NCI-H460 (cell line): ENCODE measurements at places on chromosomes 5 and 9.

GRCh38 chr5:95611396-95611795 is 8.5 kb upstream of the GPR150 start:
- no peak for DNase-seq

DNA sequence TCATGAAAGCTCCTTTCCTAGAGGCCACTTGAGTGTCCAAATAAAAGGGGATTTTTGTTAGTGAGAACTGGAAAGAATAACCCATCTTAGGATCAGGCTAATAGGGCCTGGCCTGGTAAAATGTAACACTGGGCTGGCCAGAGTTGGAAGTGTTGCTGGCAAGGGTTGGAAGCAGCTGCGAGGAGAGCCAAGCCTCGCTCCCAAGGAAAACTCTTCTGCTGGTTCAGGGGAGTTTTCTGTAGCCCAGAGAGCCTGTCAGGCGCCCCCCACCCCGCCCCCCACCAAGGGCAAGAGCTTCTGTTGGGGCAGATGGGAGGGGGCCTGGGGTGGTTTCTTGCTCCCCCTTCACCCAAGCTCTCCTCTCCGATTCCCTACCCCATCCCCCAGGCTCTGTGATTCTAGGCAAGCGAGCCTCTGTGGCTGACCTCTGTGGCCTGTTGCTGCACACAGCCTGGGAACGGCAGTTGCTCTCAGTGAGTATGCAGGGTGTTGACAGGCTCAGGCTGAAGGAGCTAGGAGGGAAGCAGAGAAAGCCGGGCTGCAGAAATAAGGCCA is 547.8 kb downstream of the CCDC171 start:
- DNase-seq = no peak

DNA sequence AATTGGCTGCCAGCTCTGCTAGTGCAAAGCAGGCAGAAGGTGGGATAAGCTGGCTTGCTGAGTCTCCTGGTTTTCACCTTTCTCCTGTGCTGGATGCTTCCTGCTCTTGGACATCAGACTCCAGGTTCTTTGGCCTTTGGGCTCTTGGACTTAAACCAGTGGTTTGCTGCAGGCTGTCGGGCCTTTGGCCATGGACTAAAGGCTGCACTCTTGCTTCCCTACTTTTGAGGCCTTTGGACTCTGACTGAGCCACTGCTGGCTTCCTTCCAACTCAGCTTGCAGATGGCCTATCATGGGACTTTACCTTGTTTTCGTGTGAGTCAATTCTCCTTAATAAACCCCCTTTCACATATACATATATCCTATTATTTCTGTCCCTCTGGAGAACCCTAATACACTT is 1293.9 kb upstream of the CDH6 start:
- no peak for DNase-seq

DNA sequence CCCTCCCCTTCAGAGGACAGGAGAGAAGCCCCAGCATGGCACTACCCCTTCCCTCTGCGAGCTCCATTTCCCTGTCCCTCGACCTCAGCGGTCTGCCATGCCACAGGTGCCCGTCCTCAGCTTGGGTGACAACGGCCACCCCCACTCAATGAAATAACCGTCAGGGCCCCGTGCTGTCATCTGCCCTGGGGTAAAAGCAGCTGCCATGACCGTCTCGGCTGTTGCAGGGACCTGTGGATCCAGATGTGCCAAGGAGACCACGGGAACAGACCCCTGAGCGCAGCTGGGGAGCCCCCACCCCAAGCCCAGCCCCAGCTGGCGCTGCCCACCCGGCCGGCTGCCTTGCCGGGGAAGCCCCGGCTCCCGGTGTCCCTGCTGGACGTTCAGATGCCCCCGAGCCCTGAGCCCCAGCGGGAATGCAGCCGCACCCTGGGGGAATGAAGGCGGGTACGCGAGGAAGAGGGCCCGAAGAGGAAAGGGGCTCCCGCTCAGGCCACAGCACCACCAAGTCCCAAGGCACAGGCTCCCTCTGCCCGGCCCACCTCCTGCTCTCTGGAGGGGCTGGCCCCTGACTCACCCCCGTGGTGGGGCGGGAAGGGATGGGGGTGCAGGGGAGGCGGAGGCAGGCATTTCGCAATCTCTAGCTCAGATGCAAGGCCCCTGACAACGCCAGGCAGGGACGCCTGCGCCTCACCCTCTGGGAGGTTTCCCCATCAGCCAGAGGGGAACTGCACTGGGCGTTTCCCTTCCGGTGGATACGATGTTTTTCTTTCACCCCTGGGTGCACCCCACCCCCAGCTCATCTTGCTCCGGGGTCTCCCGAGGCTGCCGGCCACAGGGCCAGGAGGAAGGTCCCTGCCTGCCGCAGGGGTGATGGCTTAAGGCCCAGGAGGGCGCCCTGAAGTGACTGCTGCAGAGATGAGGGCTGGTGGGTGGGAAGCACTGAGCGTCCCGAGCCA is 49.2 kb downstream of the NACC2 start:
- DNase-seq = no peak

DNA sequence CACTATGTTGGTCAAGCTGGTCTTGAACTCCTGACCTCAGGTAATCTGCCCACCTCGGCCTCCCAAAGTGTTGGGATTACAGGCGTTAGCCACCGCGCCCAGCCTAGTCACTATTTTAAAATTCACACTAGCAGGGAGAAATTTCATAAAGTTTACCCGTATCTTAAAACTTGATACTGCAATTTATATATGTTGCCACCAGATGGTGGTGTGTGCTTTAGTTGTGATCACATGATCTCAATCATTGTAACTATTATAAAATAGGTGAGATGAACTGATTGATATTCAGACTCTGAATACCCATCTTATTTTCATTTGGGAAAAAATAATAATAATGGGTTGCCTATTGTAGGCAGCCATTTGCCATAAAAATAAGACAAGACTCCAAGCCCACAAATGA is 1330.4 kb upstream of the WWC1 start:
- DNase-seq = peak; percentile 13

- DNase-seq = no peak
Observed at GRCh38 chr5:29277642-29278041, 1915.8 kb upstream of the CDH6 start.

DNA sequence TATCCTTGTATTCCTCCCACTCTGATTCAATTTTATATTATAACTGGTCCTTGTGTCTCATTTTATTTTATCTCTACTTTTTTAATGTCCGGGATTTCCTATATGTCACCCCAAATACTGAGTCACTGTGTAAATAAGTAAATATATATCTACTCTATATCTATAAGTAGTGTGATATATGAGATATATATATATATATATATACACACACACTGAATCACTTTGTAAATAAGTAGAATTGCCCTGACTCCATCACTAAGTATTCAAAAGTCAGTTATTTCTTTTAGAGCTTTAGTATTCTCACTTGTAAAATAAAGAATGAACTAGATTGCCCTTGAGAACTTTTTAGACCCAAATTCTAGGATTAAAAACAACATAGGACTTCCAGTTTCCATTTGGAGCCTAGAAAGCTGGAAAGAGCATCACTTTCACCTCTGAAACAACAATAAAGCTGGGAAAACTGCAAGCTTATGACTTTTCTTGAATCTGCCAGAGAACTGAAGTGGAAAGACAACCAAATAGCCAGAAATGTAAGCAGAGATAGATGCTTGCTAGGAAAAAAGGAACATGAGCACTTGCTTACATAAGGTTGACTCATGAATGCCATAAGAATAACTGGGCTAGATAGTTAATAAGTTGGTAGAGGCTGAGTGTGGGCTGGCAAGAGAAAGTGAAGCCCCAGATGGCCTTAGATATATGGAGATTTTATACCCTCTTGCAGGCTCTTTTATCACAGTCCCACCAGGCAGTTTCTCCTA is 171.1 kb upstream of the TLX3 start:
- DNase-seq = no peak

- no peak for DNase-seq
Observed at GRCh38 chr5:158039911-158040347, 181.0 kb upstream of the CLINT1 start.

DNA sequence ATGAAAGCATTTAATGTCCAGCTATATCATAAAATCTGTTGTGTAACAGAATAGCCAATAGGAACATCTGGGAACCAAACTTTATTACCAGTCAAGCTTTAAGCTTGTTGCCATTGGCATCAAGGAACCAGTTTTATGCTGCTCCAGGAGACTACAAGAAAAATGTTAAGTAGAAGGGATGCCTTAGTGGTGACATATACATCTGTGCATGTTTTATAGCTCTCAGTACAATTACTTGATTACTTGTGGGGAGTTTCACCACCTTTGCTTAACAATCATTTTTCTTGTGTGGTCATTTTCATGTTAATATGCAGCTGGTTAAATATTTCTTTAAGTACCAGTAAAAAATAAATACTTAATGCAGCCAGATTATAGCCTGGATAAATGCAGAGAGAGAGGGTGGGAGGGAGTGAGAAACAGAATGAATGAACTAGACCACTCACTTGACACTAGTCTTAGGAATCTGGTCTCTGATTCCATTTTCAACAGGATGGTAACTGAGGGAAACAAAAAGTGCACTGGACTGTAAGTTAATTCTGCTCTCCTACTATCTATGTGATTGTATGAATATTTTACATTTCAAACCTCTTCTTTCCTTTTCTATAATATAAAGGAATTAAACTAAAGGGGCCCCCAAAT is 35.7 kb upstream of the LURAP1L start:
- DNase-seq = no peak

DNA sequence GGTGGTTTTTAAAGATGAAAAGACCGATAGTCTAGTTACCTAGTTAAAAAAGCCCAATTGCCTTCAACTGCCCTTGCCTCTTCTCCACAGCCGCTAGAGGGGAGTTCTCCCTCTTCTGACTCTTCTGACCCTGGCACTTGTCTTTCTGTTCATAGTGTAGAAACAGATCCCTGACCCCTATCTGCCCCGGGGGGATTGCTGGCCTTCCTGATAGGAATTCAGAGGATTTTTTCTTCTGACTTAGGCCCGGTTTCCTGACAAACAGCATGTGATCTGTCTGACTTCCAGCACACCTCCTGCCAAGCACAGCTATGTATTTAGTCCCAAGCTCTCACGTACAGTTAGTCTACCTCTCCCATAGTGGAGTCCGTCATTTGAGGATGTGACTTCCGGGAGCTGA is 5.0 kb upstream of the TMEM268 start:
- no peak for DNase-seq

DNA sequence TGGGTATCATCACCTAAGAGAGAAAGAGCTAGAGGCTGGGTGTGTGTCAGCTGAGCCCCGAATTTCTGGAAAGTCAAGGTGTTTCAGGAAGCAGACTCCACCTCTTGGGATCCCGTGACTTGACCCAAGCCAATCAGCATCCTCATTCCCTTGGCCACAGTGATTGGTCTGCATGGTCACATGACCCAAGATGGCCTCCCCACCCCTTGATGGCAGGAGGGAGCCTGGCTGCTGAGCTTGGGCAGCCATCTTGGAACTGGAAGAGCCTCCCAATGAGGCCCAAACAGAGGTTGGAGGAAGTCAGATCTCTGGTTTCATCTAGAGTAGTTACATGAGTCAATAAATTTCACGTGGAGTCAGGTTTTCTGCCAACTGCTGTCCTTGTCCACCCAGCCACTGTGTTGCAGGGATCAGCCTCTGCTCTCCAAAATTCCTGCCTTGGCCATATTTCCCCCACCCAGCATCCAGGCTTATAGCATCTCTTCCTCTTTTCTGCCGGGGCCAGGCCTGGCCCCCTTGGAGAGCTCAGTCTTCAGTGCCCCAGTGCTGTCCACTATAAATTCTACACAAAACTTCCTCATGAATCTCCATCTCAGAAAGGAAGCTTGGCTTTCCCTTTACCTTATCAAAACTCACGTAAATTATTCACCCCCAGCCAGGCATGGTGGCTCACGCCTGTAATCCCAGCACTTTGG is 17.2 kb upstream of the SUSD3 start:
- no peak for DNase-seq

GRCh38 chr5:62499756-62500155 is 78.9 kb upstream of the LRRC70 start:
- no peak for DNase-seq

DNA sequence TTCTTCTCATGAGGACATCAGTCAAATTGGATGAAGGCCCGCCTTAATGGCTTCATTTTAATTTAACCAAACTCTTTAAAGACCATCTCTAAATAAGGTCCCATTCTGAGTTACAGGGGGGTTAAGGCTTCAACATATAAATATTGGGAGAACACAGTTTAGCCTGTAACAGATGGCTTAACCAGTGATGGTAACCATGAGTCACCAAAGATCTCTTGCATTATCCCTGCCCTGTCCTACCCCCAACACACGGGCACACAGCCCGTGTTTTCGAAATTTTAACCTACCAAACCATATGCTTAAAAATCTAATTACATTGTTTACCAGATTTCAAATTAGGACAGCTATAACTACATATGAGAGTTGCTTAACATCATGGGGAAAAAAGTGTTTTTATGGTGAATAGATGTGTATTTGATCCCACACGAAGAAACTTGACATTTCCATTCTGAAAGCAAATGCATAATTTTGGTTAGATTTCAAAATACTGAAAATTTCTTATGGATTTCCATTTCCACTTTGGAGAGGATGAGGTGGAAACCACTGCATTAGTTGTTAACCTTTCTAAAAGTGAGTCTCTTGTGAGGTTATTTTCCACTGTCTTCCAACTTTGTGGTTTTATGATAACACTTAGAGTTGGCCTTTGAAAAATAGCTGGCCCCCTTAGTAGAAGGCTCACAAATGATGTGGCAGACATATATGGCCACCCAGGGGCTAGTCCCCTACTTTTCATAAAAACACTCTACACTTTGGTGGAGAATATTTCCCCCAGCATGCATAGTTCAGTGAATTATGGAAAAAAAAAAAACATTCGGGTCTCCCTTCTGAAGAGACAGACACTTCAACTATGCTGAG is 849.3 kb downstream of the TLE1 start:
- DNase-seq = no peak

DNA sequence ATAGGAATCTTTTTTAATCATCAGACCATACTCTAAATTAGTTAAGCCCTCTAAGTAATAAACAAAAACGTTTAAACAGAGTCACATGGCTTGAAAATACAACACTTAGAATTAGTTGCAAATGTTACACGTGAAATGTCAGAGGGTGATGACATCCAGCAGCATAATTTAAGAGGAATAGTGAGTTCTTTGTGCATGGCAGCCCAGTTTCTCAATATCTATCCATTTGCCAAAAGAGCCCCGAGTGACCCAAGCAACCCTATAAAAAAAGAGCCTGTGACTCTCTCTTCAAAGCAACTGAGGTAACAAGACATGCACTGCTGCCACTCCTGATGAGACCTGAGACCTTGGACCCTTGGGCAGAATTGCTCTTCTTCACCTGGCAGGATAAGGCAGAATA is 96.9 kb upstream of the RASA1 start:
- no peak for DNase-seq

GRCh38 chr5:84149094-84149493 is 235.6 kb downstream of the EDIL3 start:
- DNase-seq = no peak

- no peak for DNase-seq
Observed at GRCh38 chr5:132423438-132423898, 54.0 kb downstream of the SLC22A5 start.

GRCh38 chr5:98961665-98962344 is 33.0 kb upstream of the CHD1 start:
- no peak for DNase-seq

DNA sequence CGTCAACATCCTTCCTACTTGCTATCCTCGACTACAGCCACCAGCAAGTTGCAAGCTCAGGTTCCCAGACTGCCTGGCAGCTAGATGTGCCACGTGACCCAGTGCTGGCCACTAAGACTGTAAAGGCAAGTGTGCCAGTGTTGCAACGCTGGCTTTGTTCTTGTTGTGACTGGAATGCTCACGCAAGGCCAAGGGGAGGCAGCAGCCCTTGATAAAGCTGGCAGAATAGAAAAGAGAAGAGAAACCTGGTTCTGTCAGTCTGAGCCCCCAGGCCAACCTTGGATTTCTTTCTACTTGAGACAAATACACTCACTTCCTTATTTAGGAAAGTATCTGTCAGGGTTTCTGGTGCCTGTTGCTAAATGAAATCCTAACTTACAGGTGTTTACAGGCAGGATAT is 113.0 kb downstream of the KLHL3 start:
- DNase-seq = peak; percentile 19

- DNase-seq = no peak
Observed at GRCh38 chr9:8677741-8678140, 878.2 kb upstream of the DMAC1 start.
